ENCODE measurements at places on chromosomes 4 and X. TPM values are rescaled to one million over a fixed set of nuclear protein-coding genes. Genes with fewer than 3 reads are reported as not detected.
A peak's percentile ranks its signal among the peaks of the same experiment; 100 is the strongest.

DNA sequence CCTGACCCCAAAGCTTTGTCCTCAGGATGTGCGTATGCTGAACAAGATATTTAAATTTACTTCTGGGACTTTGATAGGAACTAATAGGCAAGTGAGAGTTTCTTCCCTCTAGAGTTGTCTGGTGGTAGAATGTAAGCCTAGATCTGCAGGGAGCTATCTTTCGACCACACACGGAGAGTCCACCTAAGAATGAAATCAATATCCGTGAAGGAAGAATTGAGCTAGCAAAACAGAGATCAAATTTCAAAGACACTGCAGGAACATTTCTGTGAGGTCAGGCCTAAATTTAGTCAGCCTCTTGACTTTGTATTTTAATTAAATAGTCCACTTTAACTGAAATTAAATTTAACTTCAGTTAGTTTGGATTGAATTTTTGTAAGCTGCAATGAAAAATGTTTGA is 871.3 kb downstream of the RAB28 start:
- no peak for DNase-seq

DNA sequence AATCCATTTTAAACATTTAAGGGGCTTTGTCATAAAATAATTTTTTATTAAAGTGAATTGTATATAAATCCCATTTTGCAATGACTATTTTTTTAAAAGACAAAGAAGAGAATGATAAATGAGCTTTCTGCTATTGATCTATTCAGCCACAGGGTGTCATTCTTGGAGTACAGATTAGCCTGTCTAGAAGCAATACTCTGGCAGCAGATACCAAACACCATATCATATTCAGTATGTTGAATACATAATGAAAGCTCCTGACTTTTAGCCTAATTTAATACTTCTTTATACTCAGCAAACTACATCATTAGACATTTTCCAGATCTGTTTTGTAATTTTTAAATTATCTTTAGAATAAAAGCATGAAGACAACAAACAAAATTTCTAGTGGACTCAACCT is 496.3 kb downstream of the PDGFC start:
- peak; percentile 20 for DNase-seq

DNA sequence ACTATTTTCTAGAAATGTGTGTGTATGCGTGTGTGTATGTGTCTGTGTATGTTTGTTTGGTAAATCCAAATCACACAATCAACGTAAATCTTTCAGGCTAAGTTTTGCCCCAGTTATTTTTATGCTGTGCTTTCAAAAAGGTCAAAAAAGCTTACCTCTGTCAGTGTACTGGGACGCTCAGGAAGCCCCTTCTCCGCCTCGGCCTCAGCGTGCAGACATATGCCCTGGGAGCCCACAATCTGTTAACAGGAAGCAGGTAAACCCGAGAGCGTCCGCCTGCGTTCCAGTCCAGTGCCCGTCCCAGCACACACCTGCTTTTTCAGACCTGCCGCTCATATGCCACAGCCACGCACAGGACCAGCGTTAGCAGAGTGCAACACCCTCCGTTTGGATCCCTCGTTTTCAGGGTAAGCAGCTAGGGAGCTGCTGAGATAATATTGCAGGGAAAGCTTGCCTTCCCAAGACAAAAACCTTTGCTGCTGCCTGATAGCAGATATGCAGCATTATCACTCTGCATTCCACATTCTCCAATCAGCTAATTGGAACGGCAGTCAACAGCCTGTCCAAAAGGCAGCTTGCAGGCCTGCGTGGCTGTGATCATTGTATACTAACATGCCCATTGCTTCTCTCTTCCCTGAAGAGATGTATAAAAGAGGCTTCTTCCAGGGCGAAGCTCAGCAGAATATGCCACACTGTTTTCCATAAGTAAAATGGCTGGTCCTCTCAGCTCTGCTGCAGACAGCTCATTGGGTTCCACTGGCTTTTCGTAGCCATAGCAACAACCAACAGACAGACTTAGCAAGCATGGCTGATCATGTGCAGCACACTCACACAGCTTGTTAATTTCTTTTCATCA is at the start of gene SORBS2:
TSS of gene SORBS2 (minus strand) at position 686 of the 856 bp plus-strand sequence. CDS start 121,623 bp downstream, outside the sequence.
- DNase-seq, result no peak

DNA sequence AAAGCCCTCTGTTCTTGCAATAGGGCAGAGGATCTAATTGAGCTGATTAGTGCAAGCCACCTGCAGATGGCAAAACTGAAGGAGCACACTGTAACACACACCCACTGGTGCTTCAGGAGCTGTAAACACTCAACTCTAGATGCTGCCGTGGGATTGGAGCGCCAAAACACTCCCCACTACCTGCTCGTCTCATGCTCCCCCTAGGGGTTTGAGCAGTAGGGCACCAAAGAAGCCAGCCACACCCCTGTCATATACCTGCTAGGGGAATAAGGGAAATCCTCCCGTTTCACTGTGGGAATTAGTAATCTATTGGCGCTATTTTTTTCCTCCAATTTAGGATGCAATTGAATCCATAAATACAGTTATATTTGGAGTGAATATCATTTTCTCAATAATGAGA is 360.2 kb downstream of the GLUD2 start:
- DNase-seq, result no peak

DNA sequence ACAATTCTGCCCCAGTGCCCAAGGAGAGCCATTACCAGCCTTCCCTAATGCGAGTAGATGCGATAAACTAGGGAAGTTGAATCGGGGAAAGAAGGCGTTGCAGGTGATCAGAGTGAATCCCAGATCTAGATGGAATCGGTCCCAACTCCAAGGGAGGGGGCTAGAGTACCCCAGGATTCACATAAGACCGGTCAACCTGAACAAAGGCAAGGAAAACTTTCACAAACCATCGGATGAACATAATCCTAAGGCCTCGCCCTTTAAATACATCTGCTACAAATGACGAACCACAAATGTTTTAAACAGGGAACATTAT is 11.2 kb upstream of the ZCCHC13 start:
- DNase-seq, result no peak

- DNase-seq, result no peak
These were observed 2751.1 kb downstream of the ARAP2 start for GRCh38 chr4:33493231-33493630.

- peak; percentile 61 for DNase-seq
These were observed 38.6 kb downstream of the PTCHD1 start for GRCh38 chrX:23373129-23373804.

GRCh38 chrX:153342762-153343558 is 9.0 kb downstream of the ZNF275 start:
- DNase-seq, result no peak

- no peak for DNase-seq
These were observed 430.4 kb downstream of the ACTRT1 start for GRCh38 chrX:127621780-127622179.

GRCh38 chr4:155889031-155889793 is 14.3 kb upstream of the TDO2 start:
- peak; percentile 96 for DNase-seq

The TBC1D25 gene
- 10.7 TPM for total RNA-seq

The ABCG2 gene
- 0.29 TPM for total RNA-seq

The CLDN22 gene
- not detected for total RNA-seq
